HT-29 (cell line): ENCODE measurements at places on chromosomes 13 and 19. TPM values are rescaled to one million over a fixed set of nuclear protein-coding genes. Genes with fewer than 3 reads are reported as not detected.
A peak's percentile ranks its signal among the peaks of the same experiment; 100 is the strongest.

DNA sequence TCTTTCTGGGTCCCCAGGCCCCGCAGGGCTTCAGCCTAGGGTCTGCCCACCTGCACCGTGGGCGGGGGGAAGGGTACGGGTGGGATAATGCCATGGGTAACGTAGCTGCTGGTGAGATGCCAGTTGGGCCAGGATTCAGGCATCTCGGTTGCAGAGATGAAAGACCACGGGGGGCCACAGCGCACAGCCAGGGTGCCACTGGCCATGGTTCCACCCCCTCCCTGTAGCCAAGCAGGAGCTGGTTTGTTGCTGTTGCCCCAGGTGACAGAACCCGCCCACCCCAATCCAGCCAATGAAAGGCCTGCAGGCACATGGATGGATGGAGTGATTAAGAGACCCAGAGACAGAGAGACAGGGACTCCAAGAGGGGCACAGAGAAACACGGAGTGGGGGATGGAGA is 1.0 kb upstream of the CGB7 start:
- peak; percentile 28 for DNase-seq

DNA sequence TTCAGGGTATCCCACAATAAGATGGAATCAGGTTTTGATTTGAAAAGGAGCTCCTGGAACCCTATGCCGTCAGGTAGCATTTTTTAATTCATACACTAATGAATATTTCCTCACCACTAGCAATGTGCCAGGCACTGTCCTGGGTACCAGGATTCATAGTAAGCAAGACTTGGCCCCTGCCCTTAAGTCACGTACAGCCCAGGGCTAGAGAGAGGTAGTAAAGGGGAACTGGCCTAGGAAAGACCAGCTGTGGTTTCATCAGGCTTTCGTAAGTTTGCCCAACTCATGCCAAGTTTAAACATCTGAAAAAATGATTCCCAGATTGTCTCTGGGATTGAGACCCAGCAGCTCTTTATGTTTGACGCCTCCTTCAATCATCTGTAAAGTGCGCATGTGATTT is 45.9 kb upstream of the AMER2 start:
- DNase-seq = no peak

CEBPA gene
- 16.9 and 21.3 TPM in 2 replicates for total RNA-seq

DNA sequence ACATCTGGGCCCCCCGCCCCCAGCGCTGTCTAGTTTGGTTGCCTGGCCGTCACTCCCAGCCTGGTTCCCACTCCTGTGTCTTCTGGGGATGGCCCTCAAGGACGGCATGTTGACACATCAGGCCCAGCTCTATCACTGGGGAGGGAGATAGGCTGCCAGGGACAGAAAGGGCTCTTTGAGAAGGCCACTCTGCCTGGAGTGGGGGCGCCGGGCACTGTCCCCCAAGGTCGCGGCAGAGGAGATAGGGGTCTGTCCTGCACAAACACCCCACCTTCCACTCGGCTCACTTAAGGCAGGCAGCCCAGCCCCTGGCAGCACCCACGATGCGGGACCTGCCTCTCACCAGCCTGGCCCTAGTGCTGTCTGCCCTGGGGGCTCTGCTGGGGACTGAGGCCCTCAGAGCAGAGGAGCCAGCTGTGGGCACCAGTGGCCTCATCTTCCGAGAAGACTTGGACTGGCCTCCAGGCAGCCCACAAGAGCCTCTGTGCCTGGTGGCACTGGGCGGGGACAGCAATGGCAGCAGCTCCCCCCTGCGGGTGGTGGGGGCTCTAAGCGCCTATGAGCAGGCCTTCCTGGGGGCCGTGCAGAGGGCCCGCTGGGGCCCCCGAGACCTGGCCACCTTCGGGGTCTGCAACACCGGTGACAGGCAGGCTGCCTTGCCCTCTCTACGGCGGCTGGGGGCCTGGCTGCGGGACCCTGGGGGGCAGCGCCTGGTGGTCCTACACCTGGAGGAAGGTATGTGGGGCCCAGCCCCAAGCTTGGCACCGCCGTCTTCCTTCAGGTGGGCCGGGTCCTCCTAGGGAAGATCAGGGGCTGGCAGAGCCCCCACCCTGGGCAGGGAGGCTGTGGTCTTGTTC is at the start of gene AMH:
Gene AMH, plus strand, starts transcription at position 314 of the 857 bp plus-strand sequence. Its CDS starts 10 bp downstream, at position 324.
- DNase-seq = peak; percentile 13

CYP2F1 gene
- total RNA-seq = not detected in 2 replicates

ZNF177 gene
- 0.03 and 0.18 TPM in 2 replicates for total RNA-seq

PRR22 gene
- total RNA-seq = 2.1 and 3.9 TPM in 2 replicates

CNMD gene
- not detected in 2 replicates for total RNA-seq

GRCh38 chr19:34308381-34309367 is 54.3 kb downstream of the GARRE1 start:
- DNase-seq = no peak

DNA sequence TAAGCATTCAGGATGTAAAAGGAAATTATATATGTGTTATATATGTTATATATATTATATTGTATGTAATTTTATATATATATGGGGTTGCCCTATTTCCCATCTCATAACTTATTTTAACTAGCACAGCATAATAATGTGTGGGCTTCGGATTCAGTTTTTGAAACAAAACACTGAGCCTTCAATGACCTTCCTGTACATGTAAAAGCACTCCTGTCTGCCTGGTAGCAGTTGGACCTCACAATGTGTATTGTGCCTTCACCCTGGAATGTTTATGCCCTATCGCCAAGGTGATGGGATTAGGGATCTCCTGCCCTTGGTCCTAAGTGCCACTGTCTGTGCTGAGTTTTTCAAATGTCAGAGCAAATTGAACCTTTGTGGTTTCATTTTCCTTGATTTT is 968.8 kb downstream of the TUBA3C start:
- DNase-seq = no peak

- DNase-seq = no peak
Observed at GRCh38 chr19:17074634-17075034, 618 bp downstream of the HAUS8 start.

- DNase-seq = no peak
Observed at GRCh38 chr19:6212403-6213265, 67.1 kb downstream of the MLLT1 start.

ZNF43 gene
- total RNA-seq = not detected in 2 replicates

GRCh38 chr19:42554046-42554575 is 25.8 kb upstream of the CEACAM1 start:
- DNase-seq = no peak

ZNF419 gene
- total RNA-seq = 8.1 and 19.3 TPM in 2 replicates

DNA sequence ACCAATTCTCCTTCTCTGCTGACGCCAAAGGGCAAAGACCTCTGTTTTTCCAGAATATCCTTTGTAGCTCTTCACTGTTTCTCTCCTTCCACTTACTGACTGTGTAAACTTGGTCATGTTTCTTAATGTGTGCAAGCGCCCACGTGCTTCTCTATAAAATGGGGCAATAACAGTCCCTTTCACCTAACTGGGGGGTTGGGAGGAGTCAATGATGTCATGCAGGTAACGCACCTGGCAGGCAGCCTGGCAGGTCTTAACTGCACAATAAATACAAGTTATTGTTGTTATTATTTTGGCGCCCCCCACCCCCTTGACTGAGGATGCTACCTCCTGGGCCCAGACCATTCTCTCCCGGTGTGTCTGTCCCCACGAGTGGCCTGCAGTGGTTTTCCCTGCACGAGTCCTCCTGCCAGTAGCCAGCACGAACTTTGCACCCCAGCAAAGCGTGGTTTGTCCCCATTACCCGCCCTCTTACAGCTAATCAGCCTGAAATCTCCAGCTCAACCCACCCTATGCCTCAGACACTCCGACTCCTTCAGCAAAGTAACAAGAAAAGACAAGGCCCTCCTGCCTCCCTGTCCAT is 5.3 kb downstream of the SBSN start:
- peak; percentile 26 for DNase-seq

PRRG2 gene
- 25.8 and 26.3 TPM in 2 replicates for total RNA-seq

DNA sequence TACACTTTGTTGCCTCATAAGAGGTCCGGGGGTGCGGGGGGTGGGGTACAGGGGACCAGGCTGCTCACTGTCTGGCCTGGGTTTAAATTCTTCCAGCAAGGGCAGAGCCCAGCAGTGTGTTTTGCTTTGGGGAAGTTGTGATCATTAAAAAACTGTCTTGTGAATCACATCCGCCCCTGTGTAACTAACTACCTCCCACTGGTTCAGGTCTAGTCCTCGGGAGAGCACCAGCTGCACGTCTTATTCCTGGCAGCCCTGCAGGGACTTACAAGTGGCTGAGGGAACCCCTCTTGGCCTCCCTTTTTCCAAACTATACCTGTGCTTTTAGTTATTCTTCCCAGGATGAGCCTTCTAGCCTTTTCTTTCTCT is 127.5 kb downstream of the SIPA1L3 start:
- no peak for DNase-seq

DNA sequence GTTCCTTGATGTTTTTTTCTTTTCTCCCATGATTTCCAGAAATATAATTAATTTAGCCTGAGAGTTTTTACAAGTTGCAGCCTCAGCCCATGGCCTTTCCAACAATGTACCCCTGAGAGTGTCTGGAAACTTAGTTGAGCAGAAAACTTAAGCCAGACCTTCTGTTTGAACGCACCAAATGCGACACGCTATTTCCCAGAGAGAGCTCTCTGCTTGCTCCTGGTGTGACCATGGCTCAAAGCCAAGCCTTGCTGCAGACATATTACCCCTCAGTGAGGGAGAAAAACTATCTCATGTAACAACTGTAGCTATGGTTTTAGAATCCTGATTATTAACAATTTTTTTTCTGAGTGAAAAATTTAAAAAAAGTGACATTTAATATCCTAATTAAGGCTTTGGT is 1204.5 kb upstream of the SLC10A2 start:
- DNase-seq = no peak

- DNase-seq = no peak
Observed at GRCh38 chr13:97319113-97319720, 97.1 kb downstream of the MBNL2 start.

GRCh38 chr13:110874508-110874960 is 40.3 kb downstream of the ANKRD10 start:
- peak; percentile 82 for DNase-seq

PLA2G4C gene
- total RNA-seq = 1.8 TPM in 1 of 2 replicates, not detected in the other

DNA sequence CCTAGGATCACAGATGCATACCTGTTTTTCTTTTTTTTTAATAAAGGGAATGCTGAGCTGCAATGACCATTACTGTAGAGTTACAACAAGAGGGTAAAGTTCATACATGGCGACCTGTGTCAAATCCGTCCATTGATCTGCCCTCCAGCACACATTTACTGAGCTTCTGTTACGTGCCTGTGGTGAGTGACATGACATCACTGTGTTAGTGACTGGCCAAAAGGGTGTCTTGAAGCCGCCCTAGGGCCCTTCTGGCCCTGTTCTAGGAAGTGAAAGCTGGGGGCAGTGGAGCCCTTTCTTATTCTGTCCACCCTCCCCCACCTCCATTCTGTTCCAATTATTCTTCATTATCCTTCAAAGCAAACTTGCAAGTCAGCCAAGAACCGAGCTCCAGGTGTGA is 66.3 kb downstream of the ZIC5 start:
- no peak for DNase-seq

GRIN2D gene
- total RNA-seq = 10.7 and 12.6 TPM in 2 replicates

- no peak for DNase-seq
Observed at GRCh38 chr13:112177450-112178288, 110.7 kb downstream of the SOX1 start.

DLEU7 gene
- total RNA-seq = not detected in 2 replicates

GRCh38 chr13:91592056-91593014 is 193.9 kb downstream of the GPC5 start:
- no peak for DNase-seq

PRODH2 gene
- not detected in 2 replicates for total RNA-seq

DNA sequence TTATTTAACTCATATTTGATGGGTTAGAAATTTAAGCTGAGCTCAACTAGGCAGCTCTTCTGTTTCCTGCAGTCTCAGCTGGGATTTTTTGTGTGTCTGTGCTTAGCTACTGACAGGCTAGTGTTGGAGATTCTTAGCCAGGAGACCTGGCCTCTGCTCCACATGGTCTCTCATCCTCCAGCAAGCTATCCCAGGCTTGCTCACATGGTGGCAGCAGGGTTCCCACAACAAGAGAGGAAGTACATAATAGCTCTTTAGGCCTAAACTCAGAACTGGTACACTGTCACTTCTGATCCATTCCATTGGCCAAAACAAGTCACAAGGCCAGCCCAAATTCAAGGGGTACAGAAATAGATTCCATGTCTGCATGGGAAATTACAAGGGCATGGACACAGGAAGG is 406.2 kb downstream of the SUCLA2 start:
- DNase-seq = peak; percentile 46
